Testis (tissue), 5 donors: ENCODE measurements at places on chromosomes 7 and 10. TPM values are rescaled to one million over a fixed set of nuclear protein-coding genes. Genes with fewer than 3 reads are reported as not detected.

The FAM25C gene
- total RNA-seq: not detected

The TSPAN12 gene
- total RNA-seq: 4.3 TPM

The TMEM178B gene
- 7.2 TPM for total RNA-seq

The RET gene
- 9.5 TPM for total RNA-seq

The MYOF gene
- total RNA-seq: 9.4 TPM

The AKR1C3 gene
- 15.6 TPM for total RNA-seq

The HSPA12A gene
- 34.6 TPM for total RNA-seq

The SYCE1 gene
- 43.4 TPM for total RNA-seq

The PSMC2 gene
- 80.9 TPM for total RNA-seq

The GPR15LG gene
- not detected for total RNA-seq

The FAM25G gene
- 8.3 TPM for total RNA-seq
